ENCODE measurements at places on chromosomes 3 and 15. TPM values are rescaled to one million over a fixed set of nuclear protein-coding genes. Genes with fewer than 3 reads are reported as not detected.

Gene SAMMSON
- not detected for total RNA-seq

DNA sequence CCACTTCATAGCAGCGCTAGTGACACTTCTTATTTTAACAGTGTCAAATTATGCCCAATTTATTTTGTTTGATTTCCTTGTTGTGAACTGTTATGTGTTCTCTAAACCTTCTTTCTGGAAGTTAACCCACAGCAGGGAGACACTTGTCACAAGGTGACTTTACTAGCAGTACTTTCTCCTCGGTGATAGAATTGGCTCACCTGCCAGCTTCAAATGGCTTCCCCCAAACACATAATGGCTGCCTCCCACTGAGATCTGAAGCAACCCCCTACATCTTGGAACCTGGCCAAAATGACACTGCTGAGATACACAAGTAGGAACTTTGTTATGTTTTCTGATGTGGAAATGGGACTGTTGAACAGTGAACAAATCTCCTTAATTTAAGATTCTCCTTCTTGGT is 238.8 kb upstream of the DPH6 start:
- DNase-seq = no peak
- no peak overlapping the region for H3K27ac ChIP-seq
- H3K4me3 ChIP-seq = no peak overlapping the region
- H3K36me3 ChIP-seq = no peaks in the 10 kb centered on the region

GRCh38 chr3:129204473-129204872 is 20.8 kb upstream of the CNBP start:
- no peak overlapping the region for H3K4me3 ChIP-seq
- no peak for DNase-seq
- H3K36me3 ChIP-seq = no peaks in the 10 kb centered on the region
- H3K27ac ChIP-seq = no peak overlapping the region
- no peaks in the 10 kb centered on the region for H3K4me1 ChIP-seq

Gene TMIE
- 0.74 TPM for total RNA-seq

Gene CLDN11
- 0.22 TPM for total RNA-seq

DNA sequence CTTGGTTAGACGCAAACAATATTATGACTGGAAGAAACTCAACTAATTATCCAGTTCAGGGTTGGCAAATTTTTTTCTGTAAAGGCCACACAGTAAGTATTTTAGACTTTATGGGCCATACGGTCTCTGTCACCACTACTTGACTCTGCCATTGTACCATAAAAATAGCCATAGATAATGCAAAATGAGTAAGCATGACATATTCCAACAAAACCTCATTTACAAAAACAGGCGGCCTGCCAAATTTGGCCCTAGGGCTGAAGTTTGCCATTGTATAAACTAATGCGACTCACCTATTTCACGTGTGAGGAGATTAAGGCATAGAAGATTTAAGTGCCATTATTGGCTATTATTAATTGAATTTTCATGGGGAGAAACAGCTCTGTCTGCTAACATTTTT is 116.8 kb upstream of the CNTN6 start:
- no peak for DNase-seq
- H3K36me3 ChIP-seq = no peaks in the 10 kb centered on the region
- H3K4me1 ChIP-seq = no peaks in the 10 kb centered on the region
- no peaks in the 10 kb centered on the region for H3K27me3 ChIP-seq

Gene BRK1
- total RNA-seq = 93.4 TPM

GRCh38 chr15:85742186-85742821 is 52.4 kb downstream of the KLHL25 start:
- no peaks in the 10 kb centered on the region for H3K27me3 ChIP-seq
- peaks cover 17% of the 10 kb centered on the region for H3K36me3 ChIP-seq
- H3K4me1 ChIP-seq = no peaks in the 10 kb centered on the region
- no peak overlapping the region for H3K27ac ChIP-seq
- no peak for DNase-seq

Gene TP53BP1
- total RNA-seq = 54.1 TPM

Gene SPINT1
- 123 TPM for total RNA-seq

- no peaks in the 10 kb centered on the region for H3K4me1 ChIP-seq
- H3K4me3 ChIP-seq = no peak overlapping the region
- no peaks in the 10 kb centered on the region for H3K27me3 ChIP-seq
- no peak overlapping the region for H3K27ac ChIP-seq
These were observed 350.2 kb upstream of the POU1F1 start for GRCh38 chr3:87626546-87626945.

- H3K36me3 ChIP-seq = no peaks in the 10 kb centered on the region
- peaks cover 12% of the 10 kb centered on the region for H3K4me1 ChIP-seq
- peak overlapping the region; percentile 10 for H3K4me3 ChIP-seq
- DNase-seq = no peak
- H3K27me3 ChIP-seq = no peaks in the 10 kb centered on the region
- H3K27ac ChIP-seq = peak overlapping the region; percentile 64
These were observed 308.2 kb downstream of the CTNNB1 start for GRCh38 chr3:41507336-41508062.

Measured in HCT116 (cell line).